ENCODE measurements at places on chromosomes 12 and 14. TPM values are rescaled to one million over a fixed set of nuclear protein-coding genes. Genes with fewer than 3 reads are reported as not detected.
A peak's percentile ranks its signal among the peaks of the same experiment; 100 is the strongest.

DNA sequence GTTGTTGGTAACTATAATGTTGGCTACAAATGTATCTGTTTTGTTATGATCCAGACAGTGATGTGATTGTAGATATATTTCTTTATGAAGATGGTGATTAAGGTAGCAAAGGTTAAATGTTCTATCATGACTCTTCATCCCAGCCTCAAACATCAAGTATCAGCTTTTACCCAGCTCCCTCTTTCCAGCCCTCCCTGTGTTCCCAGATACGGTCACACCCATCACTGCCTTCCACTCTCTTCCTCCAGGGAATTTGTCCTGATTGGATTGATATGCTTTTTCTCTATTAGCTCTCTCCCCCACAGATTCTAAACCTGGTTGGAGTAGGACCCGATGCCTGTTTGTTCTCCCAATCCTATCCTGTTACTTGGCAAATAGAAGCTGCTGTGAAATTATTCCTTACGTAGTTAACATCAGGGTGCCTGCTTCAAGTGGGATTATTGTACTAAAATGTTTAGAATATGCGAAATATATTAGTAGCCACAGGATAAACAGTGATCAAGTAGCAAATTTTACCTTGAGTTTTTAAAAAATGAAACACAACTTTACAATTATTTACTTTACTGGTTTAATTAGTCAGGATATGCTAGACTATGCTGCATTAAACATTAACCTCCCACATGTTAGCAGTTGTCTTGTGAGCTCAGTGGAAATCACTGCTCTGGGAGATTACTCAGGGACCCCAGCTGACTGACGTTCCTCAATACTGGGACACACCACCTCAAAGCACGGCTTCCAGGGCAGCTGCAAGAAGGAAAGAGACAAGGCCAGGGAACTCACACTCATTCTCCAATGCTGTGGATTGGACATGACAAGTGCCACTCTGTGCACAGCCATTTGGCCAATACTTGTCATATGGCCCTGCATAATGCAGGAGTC is 165.3 kb downstream of the ALX1 start:
- H3K27me3 ChIP-seq, result no peaks in the 10 kb centered on the region
- DNase-seq, result no peak
- H3K4me3 ChIP-seq, result no peak overlapping the region
- H3K27ac ChIP-seq, result peak overlapping the region; percentile 9
- no peaks in the 10 kb centered on the region for H3K36me3 ChIP-seq

GRCh38 chr12:31234053-31234840 is 91.7 kb downstream of the SINHCAF start:
- no peak overlapping the region for H3K4me3 ChIP-seq
- DNase-seq, result no peak
- H3K36me3 ChIP-seq, result no peaks in the 10 kb centered on the region
- peaks cover 5% of the 10 kb centered on the region for H3K4me1 ChIP-seq

GRCh38 chr14:20631023-20631879 is 10.2 kb downstream of the OR6S1 start:
- no peaks in the 10 kb centered on the region for H3K27me3 ChIP-seq
- H3K4me3 ChIP-seq, result peak overlapping the region; percentile 88
- H3K4me1 ChIP-seq, result peaks cover 69% of the 10 kb centered on the region
- H3K36me3 ChIP-seq, result no peaks in the 10 kb centered on the region

DNA sequence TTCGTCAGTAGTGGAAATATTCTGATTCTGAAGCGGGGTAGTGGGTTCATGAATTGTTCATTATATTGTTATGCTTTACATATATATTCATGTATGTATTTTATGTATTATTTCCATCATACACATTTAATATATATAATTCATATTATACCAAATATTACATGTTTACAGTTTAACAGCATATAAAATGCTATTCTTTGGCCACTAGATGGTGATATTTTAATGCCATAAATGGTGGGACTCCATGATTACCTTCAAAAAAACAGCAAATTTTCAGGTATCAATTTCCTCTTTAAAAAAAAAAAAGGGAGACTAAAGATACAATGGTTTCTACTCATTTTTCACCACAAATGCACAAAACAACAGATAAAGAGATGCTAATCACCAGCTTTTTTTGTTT is 41.0 kb downstream of the BDKRB1 start:
- H3K4me1 ChIP-seq, result no peaks in the 10 kb centered on the region
- no peaks in the 10 kb centered on the region for H3K27me3 ChIP-seq
- DNase-seq, result no peak
- no peak overlapping the region for H3K27ac ChIP-seq

Gene RNASE1
- 5.6 TPM for total RNA-seq

Gene LPCAT3
- total RNA-seq, result 18.5 TPM

Gene JPH4
- not detected for total RNA-seq

Gene OTUB2
- 0.22 TPM for total RNA-seq

Data from naive thymus-derived CD8-positive, alpha-beta T cell (primary cell).